ENCODE measurements at places on chromosomes 6 and 20. TPM values are rescaled to one million over a fixed set of nuclear protein-coding genes. Genes with fewer than 3 reads are reported as not detected.

Gene BFSP1
- 676 TPM for total RNA-seq

Gene SOX12
- total RNA-seq, result 16.4 TPM

Gene MDN1
- total RNA-seq, result 35.3 TPM

Gene CAP2
- 17.6 TPM for total RNA-seq

Gene NRSN1
- total RNA-seq, result 12.5 TPM

Gene OXT
- not detected for total RNA-seq

Gene PLA2G7
- 1.9 TPM for total RNA-seq

Gene ADAT2
- 6.2 TPM for total RNA-seq

Gene WDR27
- 70.3 TPM for total RNA-seq

Gene PBOV1
- total RNA-seq, result not detected

Gene ZNF322
- total RNA-seq, result 34.5 TPM

Gene ZFP64
- total RNA-seq, result 24.8 TPM

Gene SMLR1
- not detected for total RNA-seq

Gene C20orf202
- 0.77 TPM for total RNA-seq

Gene DDX27
- 30.2 TPM for total RNA-seq

Gene SLC22A2
- 1.3 TPM for total RNA-seq

Gene NEURL2
- 12.8 TPM for total RNA-seq

Gene SLC12A5
- 31.2 TPM for total RNA-seq

Gene CRISP2
- total RNA-seq, result 0.55 TPM

Gene CDC5L
- 41.8 TPM for total RNA-seq

Gene SAMD5
- total RNA-seq, result 23.1 TPM

Gene RGS19
- 6.3 TPM for total RNA-seq

Gene CDH22
- 0.93 TPM for total RNA-seq

Gene MAK
- total RNA-seq, result 61.8 TPM

Gene PRR18
- total RNA-seq, result 0.22 TPM

Gene ELMO2
- 55.7 TPM for total RNA-seq

Gene GPR63
- total RNA-seq, result 5.6 TPM

Gene BICRAL
- 32.9 TPM for total RNA-seq

Gene GJA1
- 209 TPM for total RNA-seq

Gene IL17A
- not detected for total RNA-seq

Gene GJA10
- 2.5 TPM for total RNA-seq

Gene HMGCLL1
- total RNA-seq, result 15.2 TPM

Gene FKBP5
- 12.7 TPM for total RNA-seq

Gene RHAG
- 3.5 TPM for total RNA-seq

Gene RAET1E
- total RNA-seq, result 0.22 TPM

Gene MOG
- 0.16 TPM for total RNA-seq

Gene CST2
- not detected for total RNA-seq

Gene FIG4
- total RNA-seq, result 34.5 TPM

Gene MMP24
- total RNA-seq, result 15.1 TPM

Gene PPT2
- 318 TPM for total RNA-seq

Gene HLA-DRB5
- total RNA-seq, result not detected
